ENCODE measurements at places on chromosomes 5 and 9. TPM values are rescaled to one million over a fixed set of nuclear protein-coding genes. Genes with fewer than 3 reads are reported as not detected.

Gene FSD1L
- total RNA-seq: 4.9 TPM

Gene PCDHGB3
- 1.3 TPM for total RNA-seq

Gene PCDHA1
- not detected for total RNA-seq

Gene BDP1
- total RNA-seq: 22.7 TPM

Gene OR2V1
- total RNA-seq: not detected

Gene NUTM2G
- not detected for total RNA-seq

Gene NEUROG1
- total RNA-seq: 0.04 TPM

Gene CNTNAP3
- total RNA-seq: 2.5 TPM

Gene N4BP3
- 6.0 TPM for total RNA-seq

Gene CTNND2
- total RNA-seq: 0.34 TPM

Gene NIM1K
- total RNA-seq: 0.21 TPM

Gene GABRB2
- not detected for total RNA-seq

Gene SLC45A2
- not detected for total RNA-seq

Gene GLRX
- total RNA-seq: 139 TPM

Gene ARL14EPL
- not detected for total RNA-seq

Gene C9
- not detected for total RNA-seq

Gene SLC36A3
- total RNA-seq: not detected

Gene JAKMIP2
- 0.42 TPM for total RNA-seq

Gene FOXI1
- not detected for total RNA-seq

Gene CMBL
- total RNA-seq: 7.8 TPM

Gene CCNI2
- 1.6 TPM for total RNA-seq

Gene SSNA1
- 91.4 TPM for total RNA-seq

Gene TIMD4
- total RNA-seq: not detected

Gene PCDHA6
- 0.27 TPM for total RNA-seq

Gene SREK1IP1
- 7.9 TPM for total RNA-seq

Gene FPGS
- 131 TPM for total RNA-seq

All from kidney epithelial cell (primary cell).